ENCODE measurements at places on chromosomes 2 and 18.

DNA sequence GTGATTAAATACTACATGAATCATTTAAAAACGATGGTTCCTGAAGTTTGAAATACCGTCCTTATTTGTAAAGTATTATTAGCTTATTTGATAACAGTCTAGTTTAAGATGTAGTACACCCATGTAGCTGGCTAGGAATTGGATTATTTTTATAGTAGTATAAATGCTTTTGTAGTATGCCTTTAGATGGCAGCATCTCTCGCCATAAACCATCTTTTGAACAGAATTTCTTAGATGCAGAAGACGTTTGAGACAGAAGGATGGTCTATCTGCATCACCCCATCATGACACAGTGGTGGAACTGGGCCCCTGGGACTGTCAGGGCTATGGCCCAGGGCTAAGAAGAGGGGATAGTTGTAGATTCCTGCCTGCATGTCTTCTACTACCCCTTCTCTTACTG, 152.7 kb downstream of the WDSUB1 start:
- no peak for DNase-seq

DNA sequence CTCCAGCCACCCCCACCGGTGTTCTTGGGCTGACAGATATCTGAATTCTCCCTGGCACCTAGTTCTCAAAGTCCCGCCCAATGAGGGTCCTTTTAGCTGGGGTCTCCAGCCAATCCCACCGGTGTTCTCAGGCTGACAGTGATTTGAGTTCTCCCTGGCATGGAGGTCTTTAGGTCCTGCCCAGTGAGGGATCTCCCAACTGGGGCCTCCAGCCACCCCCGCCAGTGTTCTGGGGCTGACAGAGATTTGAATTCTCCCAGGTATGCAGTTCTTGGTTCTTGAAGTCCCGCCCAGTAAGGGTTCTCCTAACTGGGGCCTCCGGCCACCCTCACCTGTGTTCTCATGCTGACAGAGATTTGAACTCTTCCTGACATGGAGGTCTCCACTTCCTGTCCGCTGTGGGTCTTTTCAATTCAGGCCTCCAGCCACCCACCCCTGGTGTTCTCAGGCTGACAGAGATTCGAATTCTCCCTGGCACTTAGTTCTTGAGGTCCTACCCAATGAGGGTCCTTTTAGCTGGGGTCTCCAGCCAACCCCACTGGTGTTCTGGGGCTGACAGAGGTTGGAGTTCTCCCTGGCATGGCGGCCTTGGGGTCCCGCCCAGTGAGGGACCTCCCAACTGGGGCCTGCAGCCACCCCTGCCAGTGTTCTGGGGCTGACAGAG, 154.6 kb downstream of the ANKRD36 start:
- peak; percentile 0 for DNase-seq

- no peak for DNase-seq
These were observed 69.7 kb upstream of the ZNF516 start for GRCh38 chr18:76564655-76565237.

- DNase-seq = peak; percentile 5
These were observed 276.9 kb upstream of the CHAC2 start for GRCh38 chr2:53490659-53491058.

- no peak for DNase-seq
These were observed 26.7 kb downstream of the RAB1A start for GRCh38 chr2:65103013-65103715.

GRCh38 chr2:11033114-11033513, 121.4 kb downstream of the KCNF1 start:
- no peak for DNase-seq

DNA sequence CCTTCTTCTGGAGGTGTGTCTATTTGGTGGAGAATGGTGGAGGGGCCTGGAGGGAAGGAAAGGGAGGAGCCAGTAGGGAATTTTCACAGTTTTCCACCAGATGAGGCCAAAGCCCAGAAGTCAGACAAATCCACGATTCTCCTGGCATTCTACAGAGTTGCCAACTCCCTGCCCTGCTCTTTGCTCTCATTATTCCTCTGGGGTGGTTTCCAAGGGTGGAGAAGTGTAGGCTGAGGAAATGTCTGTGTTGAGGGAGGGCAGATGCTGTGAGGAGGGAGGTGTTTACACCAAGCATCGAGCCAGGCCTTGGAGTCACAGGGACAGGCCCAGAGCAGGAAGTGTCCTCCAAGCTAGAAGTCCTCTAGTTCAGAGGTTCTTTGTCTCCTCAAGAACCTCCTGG, 124.1 kb upstream of the LGALSL start:
- no peak for DNase-seq

DNA sequence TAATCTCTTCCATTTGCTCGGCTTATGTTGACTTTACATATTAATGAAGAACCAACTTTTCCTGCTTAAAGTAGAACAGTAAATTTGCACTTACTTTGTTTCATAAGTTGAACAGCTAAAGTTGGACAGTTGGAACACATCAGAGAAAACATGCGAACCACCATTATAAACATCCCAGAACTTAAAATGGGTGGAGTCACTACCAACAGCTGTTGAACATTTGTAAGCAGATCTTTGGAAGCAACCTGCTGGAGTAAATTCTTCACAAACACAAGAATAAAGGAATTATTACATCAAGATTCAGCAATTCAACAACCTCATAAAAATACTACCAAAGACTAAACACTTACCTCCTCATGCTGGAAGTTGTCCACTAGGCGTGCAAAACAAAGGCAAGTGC, 96.4 kb upstream of the DNER start:
- DNase-seq = no peak
